ENCODE measurements at places on chromosomes 13 and 19.

- DNase-seq: no peak
These were observed 6.6 kb upstream of the OR10H5 start for GRCh38 chr19:15780610-15781418.

- DNase-seq: no peak
These were observed 8.7 kb downstream of the PROSER3 start for GRCh38 chr19:35766571-35767104.

GRCh38 chr19:40465025-40465556 is 454 bp downstream of the BLVRB start:
- no peak for DNase-seq

DNA sequence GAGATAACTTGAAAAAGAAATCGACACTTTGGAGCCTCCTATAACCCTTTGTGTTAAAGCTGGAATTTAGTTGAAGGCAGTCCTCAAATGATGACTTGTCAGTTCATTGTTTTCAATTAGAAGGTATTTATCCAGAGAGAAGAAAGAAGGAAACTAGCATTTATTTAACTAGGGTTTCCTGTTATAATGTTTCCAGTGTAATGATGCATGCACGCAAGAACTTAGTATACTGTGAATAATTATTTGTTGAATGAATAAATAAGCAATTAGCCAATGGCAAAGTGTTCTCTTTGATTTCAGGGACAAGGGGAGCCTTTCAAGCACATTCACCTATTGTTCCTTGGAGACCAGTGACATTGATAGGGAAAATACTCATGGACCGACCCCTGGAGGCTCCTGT is 307.4 kb downstream of the KLF5 start:
- no peak for DNase-seq

- DNase-seq: no peak
These were observed 25.3 kb downstream of the ELAVL1 start for GRCh38 chr19:7980168-7980567.

DNA sequence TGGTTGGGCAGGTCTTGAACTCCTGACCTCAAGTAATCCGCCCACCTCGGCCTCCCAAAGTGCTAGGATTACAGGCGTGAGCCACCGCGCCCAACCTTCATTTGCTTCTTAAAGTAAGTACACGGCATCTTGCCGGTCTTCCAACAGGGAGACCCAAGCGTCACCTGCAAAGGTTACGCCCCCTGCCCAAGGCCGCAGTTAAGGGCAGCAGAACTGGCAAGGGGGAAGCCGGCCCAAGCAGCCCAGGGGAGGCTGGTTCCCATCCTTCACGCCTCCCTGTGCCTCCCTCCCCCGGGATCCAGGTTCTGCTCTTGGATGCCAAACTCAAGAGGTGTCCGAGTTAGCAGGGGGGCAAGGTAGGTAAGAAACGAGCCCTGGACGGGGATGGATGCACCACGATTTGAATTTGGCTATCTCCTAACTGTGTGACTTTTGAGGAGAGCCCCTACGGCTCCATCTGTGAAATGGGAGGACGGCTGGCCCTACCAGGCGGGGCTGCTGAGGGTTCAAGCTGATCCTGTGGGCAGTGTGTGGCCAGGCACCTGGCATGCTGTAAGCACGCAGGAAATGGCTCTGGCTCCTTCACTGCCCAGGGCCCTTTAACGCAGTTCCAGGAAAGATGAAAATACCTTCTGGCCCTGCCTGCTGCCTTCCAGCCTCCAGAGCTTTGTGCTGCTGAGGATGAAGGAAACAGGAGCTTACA is 9.0 kb downstream of the RFX1 start:
- DNase-seq: no peak

- no peak for DNase-seq
These were observed 6.5 kb downstream of the R3HDM4 start for GRCh38 chr19:906480-906879.

DNA sequence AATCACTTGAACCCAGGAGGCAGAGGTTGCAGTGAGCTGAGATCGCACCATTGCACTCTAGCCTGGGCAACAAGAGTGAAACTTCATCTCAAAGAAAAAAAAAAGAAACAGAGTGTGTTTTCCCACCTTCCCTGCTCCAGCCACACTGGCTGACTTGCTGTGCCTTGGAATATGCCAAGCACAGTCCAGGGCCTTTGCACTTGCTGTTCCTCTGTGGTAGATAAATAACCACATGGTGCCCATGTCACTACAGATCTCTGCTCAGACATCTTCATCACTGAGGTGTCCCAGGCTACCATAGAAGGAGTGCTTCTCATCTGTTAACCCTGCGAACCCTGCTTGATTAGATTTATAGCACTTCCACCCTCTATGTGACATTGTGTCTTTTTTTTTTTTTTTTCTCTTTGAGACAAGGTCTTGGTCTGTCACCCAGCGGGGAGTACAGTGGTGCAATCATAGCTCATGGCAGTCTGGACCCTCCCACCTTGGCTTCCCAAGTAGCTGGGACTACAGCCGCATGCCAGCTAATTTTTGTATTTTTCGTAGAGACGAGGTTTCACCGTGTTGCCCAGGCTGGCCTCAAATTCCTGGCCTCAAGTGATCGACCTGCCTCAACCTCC is 10.4 kb downstream of the SMARCA4 start:
- DNase-seq: no peak

DNA sequence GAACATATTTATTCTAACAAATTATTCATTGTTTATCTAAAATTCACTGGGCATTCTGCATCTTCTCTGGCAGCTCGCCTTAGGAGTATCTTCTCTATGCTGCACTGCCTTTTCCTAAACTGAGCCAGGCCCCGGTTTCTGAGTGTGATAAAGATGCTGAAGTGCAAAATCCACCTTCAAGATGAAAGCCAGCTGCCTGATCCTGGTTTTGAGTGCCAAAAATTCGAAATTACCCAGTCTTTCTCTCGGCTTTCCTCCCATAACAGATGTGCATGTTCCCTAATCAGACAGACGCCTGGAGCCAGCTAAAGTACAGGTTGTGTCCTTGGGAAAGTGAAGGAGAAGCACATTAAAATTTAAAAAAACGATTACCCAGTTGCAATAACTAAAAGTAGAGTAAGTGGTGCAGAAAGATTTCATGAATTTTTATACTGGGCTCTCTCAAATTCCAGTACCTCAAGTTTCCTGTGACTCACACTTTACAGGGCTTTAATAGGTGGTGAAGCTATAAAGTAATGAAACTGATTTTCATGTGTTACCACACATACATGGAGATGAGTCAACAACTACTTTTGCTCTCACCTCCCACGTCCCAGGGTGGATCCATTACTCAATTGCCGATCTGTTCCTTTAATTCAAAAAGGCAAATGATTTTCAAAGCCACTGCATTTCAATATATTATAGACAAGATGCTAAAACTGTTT is 65.0 kb upstream of the GTF2F2 start:
- no peak for DNase-seq

DNA sequence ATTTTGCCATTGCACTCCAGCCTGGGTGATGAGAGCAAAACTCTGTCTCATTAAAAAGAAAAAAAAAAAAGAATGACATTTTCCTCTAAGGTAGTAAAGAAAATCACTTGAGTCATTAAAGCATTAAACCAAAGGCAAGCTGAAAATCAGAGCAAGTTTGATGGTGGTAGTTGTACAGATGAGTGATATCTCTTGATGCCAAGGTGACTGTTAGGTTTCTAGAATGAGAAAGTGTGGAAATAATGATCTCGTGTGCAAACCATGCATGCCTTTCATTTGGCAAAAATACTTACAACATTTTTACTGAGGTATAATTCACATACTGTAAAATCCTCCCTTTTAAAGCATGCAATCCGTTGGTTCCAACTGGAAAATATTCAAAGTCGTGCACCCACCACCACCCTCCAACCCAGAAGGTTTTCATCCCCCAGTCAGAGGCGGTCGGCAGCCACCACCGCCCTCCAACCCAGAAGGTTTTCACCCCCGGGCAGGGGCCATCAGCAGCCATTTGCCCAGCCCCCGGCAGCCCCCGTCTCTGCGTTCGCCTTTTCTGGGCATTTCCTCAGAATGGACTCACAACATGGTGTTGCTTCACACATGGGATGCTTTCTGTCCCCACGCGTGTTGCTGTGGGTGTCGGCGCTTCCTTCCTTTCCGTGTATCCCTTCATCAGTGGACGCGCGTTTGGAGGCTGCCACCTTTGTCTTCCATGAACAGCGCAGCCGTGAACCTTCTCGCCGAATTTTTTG is 90.2 kb downstream of the ATP11A start:
- DNase-seq: no peak

DNA sequence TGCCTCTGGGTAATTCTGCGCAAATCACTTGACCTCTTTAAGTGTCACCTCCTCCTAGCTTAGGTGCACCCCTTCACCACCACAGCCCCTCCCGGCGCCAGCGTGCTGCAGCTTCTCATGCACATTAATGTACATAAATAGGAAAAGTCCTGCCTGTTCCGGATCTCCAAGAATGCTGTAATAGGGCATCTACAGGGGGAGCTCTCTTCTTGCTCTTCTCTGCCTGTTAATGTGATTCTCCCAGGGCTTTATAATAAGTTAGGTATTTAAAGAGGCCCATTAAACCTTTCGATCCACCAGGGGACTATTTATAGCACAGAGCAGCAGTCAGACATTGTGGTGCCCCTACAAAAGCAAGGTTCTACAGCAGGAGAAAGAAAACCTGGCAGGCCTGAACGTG is 35.3 kb downstream of the SOX1 start:
- DNase-seq: no peak
